ENCODE measurements at places on chromosomes 6 and 20.
A peak's percentile ranks its signal among the peaks of the same experiment; 100 is the strongest.

- DNase-seq = no peak
Observed at GRCh38 chr6:32370505-32370904, 1.2 kb downstream of the TSBP1 start.

DNA sequence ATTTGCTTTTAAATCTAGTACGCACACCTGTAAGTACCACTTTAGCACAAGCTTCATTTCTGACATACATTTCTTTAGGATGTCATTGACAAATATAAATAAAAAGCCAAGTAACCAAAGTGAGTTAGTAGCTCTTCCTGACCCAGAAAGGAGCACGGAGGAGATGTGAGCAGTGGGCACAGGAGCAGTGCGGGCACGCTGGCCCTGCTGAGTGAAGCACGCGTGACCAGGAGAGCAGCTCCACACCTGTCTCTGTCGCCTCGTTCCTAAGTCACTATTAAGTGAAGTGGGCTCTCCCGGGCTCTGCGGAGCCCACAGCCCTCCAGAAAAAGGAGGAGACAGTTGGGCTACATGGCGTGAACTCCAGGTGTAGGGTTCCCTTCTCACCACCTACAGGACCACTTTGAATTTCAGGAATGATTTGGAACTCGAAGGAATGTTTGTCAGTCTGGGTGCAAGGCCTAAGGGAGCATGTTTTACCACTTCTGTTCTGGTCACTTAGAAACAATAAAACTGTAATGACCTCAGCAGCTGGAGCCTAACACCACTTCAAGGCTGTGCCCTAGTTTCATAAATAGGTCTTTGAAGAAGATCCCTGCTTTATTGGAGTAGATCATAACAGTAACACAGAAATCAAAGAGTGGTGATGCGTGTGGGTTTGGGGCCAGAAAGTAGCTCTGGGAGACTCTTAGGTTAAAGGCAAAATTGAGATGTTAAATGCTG is 95.9 kb downstream of the FAM120B start:
- no peak for DNase-seq

DNA sequence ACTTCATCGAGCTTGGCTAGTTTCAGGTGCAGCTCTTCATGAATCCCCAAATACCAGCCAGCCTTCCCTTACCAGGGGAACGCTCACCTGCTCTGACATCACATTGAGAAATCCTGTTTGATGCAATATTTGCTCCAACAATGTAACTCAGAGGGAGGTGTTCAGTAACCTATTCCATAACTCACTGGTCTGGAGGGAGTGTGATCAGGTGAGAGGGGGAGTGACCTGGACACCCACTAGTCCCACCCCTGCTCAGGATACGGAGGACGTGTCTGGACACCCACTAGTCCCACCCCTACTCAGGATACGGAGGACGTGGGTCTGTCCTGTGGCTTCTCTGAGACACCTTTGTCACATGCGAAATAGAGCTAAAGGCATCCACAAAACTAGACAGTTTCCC is 70.3 kb downstream of the HUS1B start:
- DNase-seq = no peak

DNA sequence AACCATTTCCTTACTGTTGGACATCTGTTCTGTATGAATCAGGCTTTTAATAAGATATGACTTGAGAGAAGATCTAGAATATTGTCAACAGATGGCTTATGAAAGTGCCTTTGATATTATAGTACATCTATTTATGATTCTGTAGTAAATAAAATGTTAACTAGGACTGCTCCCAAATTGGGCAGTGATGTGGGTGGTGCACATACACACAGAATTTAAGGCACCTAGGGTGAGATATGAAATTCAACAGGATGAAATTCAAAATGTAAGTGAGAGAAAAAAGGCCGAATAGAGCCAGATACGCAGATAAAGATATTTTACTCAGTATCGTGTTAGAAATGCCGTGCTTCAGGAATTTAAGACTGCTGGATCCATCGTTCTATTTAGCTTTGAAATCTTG is 26.3 kb downstream of the FAM50B start:
- DNase-seq = no peak

- DNase-seq = no peak
Observed at GRCh38 chr20:62656197-62656918, 14.1 kb downstream of the SLCO4A1 start.

DNA sequence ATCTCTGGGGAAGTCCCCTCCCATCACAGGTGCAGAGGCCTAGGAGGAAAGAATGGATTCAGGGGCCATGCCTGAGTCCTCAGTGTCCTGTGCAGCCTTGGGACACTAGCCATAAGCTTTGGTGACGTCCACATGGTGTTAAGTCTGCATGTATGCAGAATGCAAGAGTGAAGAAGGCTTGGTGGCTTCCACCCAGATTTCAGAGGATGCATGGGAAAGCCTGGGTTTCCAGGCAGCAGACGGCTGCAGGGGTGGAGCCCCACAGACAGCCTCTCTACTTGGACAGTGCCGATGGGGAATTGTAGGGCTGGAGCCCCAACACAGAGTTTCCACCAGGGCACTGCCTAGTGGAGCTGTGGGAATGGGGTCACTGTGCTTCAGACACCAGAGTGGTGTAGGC is 117.1 kb upstream of the NRN1 start:
- DNase-seq = no peak

GRCh38 chr20:57559289-57559634 is 1.6 kb upstream of the PCK1 start:
- no peak for DNase-seq

- DNase-seq = no peak
Observed at GRCh38 chr6:104466306-104466705, 393.4 kb downstream of the HACE1 start.

GRCh38 chr6:150667977-150668716 is 68.5 kb downstream of the PLEKHG1 start:
- DNase-seq = peak; percentile 95

DNA sequence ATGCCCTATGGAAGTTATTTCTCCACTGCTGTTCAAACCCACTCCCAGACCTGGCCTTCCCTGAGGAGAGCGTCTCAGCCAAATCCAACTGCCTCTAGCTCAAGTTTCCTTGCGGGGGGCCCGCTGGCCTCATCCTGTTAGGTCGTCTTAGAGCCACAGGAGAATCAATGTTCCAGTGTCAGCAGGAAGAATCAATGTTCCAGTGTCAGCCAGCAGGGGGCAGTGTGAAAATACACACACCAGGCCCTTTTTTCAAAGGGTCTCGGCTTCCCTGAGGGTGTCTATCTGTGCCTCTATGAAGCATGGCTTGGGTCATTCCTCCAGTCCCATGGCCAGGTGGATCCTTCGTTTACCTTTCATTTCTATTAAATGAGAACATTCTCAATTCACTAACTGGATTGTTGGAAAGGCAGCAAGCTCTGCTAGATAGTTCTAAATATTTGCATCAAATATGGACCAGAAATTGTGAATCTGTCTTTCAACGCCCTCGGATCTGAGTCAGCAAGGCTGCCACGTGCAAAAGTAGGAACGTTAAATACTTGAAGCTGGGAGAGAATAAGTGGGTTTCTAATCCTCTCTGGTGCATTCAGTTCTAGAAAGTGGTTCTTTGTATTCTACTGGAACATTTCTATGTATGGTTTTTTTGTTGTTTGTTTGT is 19.2 kb downstream of the PRND start:
- peak; percentile 79 for DNase-seq

DNA sequence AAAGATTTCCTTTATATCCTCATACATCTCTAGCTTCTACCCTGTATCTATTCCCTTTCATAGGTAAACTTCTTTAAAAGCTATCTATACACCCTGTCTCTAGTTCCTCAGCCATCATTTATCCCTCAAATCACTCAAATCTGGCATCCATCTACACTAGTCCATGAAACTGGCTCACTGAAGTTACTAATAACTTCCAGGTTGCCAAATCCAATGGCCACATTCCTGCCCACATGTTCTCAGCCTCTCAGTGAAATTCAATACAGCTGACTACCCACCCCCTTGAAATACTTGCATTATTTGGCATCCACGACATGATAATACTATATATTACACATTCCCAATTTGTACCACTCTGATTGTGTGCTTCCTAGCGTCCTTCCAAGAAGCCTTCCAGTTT is 8.7 kb downstream of the REPS1 start:
- no peak for DNase-seq

GRCh38 chr6:54899986-54900385 is 53.4 kb downstream of the FAM83B start:
- no peak for DNase-seq

DNA sequence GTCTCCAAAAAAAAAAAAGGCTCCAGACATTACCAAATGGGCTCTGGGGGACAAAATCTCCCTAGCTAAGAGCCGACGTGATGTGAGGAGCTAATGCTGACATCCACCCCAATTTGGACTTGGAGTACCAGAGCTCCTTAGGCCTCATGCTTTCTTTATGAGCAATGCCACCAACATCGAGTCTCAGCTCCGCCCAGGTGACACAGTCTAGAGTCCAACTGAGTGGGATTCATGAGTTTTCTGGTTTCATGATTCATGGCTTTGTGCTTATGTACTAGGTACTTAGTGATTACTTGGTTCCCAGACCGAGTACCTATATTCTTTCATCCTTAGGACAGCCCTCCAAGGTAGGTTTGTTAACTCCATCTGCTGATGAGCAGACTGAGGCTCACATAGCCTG is 4.4 kb downstream of the ANKRD60 start:
- DNase-seq = no peak

DNA sequence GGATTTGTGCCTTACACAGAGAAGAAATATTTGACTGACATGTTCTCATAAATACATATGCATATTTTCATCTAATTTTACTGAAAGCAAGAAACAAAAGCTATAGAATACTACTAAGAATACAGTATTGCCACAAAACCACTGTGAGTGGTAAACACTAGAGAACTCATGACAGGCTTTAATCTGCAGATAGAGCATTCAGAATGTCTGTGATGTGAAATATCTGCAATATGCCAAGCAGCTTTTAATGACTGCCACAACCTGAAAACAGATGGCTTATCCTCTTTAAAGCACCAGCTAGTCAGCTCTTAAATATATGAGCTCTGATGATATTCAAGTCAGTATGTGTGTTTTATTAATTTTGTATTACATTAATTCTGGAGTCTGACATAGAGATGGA is 3.4 kb downstream of the NAPB start:
- no peak for DNase-seq

- DNase-seq = peak; percentile 44
Observed at GRCh38 chr6:16316741-16317251, 78.4 kb downstream of the GMPR start.

GRCh38 chr6:47551670-47552069 is 74.1 kb downstream of the CD2AP start:
- DNase-seq = no peak

DNA sequence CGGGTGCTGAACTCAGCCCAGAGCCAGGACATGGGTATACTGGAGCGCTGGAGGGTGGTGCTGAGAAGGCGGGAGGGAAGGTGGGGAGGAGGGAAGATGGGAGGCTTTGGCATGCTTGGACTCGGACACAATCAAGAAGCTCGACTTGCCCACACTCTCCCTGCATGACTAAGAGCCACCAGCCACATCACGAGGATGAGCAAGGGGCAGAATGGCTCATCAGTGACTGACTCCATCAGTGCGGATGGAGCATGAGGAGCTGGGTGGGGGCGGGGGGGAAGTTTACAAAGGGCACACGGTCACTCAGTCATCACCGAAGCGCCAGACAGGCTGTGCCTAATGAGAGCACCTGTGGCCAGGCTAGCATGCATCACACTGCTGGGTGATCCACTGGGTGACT is 222.8 kb downstream of the KIF16B start:
- no peak for DNase-seq

DNA sequence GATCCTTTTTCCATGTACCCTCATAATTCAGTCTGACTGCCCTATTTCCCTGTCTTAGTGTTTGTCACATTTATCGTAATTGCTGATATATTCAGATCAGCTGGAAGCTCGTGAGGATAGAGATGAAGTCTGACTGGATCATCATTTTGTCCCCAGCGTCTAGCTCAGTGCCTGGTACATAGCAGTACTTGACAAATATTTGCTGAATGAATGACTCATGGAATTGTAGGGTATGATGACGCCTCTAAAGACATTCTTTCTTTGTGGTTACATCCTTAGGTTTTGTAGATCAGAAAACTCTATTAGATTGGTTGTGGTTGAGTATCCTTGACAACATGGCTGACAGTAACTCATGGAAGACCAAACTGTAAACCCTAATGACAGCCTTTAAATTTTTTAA is 68.9 kb downstream of the MTHFD1L start:
- no peak for DNase-seq

DNA sequence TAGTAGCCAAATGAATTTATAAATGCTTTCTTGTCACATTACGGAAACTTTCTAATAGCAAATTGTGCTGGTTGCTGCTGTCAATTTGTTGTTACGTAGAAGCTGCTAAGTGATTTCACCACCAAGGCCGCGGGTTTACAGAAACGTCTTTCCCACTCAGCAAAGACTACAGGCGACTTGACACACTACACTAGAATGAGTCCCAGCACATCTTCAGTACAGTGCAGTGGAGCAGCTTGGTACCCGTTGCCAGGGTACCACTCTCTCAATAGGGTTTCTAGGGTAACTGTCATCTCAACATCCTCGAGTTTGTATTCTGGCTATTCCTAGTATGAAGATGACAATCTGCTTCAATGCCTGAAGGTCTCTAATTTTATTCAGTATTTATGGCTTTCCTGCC is 22.7 kb upstream of the ZDHHC14 start:
- no peak for DNase-seq

DNA sequence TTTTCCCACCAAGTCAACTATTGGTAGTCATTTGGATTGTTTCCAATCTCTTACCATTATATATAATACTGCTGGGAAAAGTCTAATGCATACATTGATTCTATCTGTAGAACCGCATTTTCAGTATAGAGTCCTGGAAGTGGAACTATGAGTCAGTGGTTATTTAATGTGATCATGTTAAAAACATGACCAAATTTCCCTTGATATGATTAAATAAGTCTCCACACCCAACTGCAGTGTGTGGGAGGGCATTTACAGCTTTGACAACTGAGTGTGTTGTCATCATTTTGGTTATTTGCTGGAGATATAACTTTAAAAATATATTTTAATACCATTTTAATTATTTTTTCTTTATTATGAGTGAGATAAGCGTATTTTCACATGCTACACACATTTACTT is 1027.6 kb downstream of the EYS start:
- DNase-seq = no peak

GRCh38 chr6:93790981-93791380 is 371.6 kb upstream of the EPHA7 start:
- no peak for DNase-seq

- peak; percentile 37 for DNase-seq
Observed at GRCh38 chr6:11497881-11498280, 39.7 kb upstream of the TMEM170B start.

DNA sequence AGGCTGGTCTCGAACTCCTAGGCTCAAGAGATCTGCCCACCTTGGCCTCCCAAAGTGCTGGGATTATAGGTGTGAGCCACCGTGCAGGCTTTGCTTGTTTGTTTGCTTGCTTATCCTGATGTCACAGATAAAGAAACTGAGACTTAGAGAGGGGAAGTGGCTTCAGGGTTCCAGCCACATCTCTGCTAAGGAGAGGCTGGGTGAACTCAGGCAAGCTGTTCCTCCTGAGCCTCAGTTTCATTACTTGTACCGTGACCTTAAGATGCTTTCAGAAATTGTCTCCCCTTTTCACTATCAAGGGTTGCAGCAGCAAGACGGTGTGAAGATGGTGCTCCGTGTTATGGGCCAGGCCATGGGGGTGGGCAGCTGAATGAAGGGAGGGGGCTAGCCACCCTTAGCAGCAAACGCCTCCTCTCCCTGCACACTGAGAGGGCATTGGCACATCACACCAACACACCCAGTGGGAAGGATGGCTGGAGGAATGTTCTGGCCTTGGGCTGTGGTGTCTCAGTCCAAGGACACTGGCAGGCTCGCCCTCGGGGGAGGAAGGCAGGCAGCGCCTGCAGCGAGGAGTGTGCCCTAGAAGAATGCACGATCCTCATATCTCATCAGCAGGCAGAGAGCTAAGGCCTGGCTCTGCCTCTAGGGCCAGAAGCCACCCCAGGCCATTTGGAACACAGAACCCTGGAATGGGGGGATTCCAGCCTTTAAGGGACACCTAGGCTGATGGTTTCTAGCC is 48.2 kb upstream of the TLDC2 start:
- peak; percentile 92 for DNase-seq

Measured in testis (tissue), 5 donors.